Esophagus squamous epithelium (tissue), 5 donors: ENCODE measurements at places on chromosomes 16 and 17. TPM values are rescaled to one million over a fixed set of nuclear protein-coding genes. Genes with fewer than 3 reads are reported as not detected.

Gene E4F1
- 25.6 TPM for total RNA-seq

Gene KIF2B
- total RNA-seq = not detected

Gene SLC2A4
- total RNA-seq = 0.83 TPM

Gene ERI2
- 18.7 TPM for total RNA-seq

Gene SPATA32
- not detected for total RNA-seq

Gene PSMD12
- total RNA-seq = 38.1 TPM

Gene GTF3C1
- total RNA-seq = 171 TPM

Gene SEPTIN1
- 3.4 TPM for total RNA-seq

Gene TMEM100
- 7.8 TPM for total RNA-seq

Gene KRT40
- not detected for total RNA-seq
